Mesothelial cell of epicardium (in vitro differentiated cells): ENCODE measurements at places on chromosomes 3 and 15. TPM values are rescaled to one million over a fixed set of nuclear protein-coding genes. Genes with fewer than 3 reads are reported as not detected.

The CCR3 gene
- total RNA-seq = not detected in 3 replicates

The CILP gene
- total RNA-seq = 0.95 to 1.3 TPM (median 1.2 TPM) in 3 replicates

The SLCO3A1 gene
- 1.9 to 2.2 TPM (median 1.9 TPM) in 3 replicates for total RNA-seq

The CCDC51 gene
- total RNA-seq = 10.7 to 12.3 TPM (median 11.5 TPM) in 3 replicates

The NGLY1 gene
- total RNA-seq = 31.5 to 32.7 TPM (median 32.2 TPM) in 3 replicates

The CNTN3 gene
- 1.5 to 2.5 TPM (median 1.6 TPM) in 3 replicates for total RNA-seq

The OSTN gene
- total RNA-seq = 0.75 to 1.0 TPM (median 0.97 TPM) in 3 replicates

The DUOXA2 gene
- total RNA-seq = not detected in 3 replicates

The GOLGA8S gene
- total RNA-seq = 0.47 to 0.50 TPM (median 0.47 TPM) in 3 replicates

The GATA2 gene
- 53.2 to 60.4 TPM (median 54.3 TPM) in 3 replicates for total RNA-seq

The ADCY5 gene
- total RNA-seq = 6.8 to 8.4 TPM (median 7.2 TPM) in 3 replicates

The GOLGA6D gene
- 0.16 to 0.18 TPM in 2 of 3 replicates, not detected in the other for total RNA-seq

The ISL2 gene
- total RNA-seq = 1.2 to 1.5 TPM (median 1.2 TPM) in 3 replicates

The THAP10 gene
- total RNA-seq = 2.3 to 3.6 TPM (median 2.9 TPM) in 3 replicates

The AGBL1 gene
- 0.05 TPM in 1 of 3 replicates, not detected in the others for total RNA-seq

The SCAMP2 gene
- total RNA-seq = 45.6 to 48.4 TPM (median 48.3 TPM) in 3 replicates

The CACNA2D2 gene
- total RNA-seq = 9.9 to 10.8 TPM (median 9.9 TPM) in 3 replicates

The SNTN gene
- 0.22 to 0.23 TPM in 2 of 3 replicates, not detected in the other for total RNA-seq

The KCNMB2 gene
- 2.9 to 3.9 TPM (median 3.0 TPM) in 3 replicates for total RNA-seq

The ATP13A5 gene
- total RNA-seq = not detected in 3 replicates

The IMPG2 gene
- total RNA-seq = 0.59 to 0.69 TPM (median 0.69 TPM) in 3 replicates

The ARHGEF26 gene
- 6.2 to 6.6 TPM (median 6.6 TPM) in 3 replicates for total RNA-seq

The FSD2 gene
- total RNA-seq = not detected in 3 replicates

The KBTBD8 gene
- total RNA-seq = 1.4 to 2.7 TPM (median 1.5 TPM) in 3 replicates

The SMCO1 gene
- total RNA-seq = not detected in 3 replicates
